CD4-positive, alpha-beta T cell treated with Interleukin-2 at 100 ng/mL for 4 hours (primary cell): ENCODE measurements at places on chromosomes 2 and 18.
A peak's percentile ranks its signal among the peaks of the same experiment; 100 is the strongest.

- no peak for DNase-seq
These were observed 333.9 kb downstream of the LPIN1 start for GRCh38 chr2:12080360-12080759.

DNA sequence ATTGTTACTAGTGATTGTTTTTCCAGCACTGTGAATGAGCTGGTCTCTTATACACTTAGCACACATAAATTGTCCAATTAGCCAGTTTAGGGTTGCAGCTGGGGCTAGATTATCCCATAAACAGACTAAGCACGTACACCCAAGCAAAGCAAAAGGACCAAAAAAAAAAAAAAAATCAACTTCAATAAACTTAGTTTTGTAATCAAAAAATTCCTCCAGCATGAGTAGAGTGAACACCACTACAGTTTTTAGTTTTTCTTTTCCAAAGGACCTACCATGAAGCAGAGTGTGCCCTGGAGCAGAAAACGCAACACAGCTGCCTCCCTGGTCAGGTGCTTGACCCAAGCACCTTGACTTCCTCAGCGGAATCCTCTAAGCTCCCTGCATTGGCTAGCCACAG, 249.4 kb upstream of the SLC14A2 start:
- no peak for DNase-seq

DNA sequence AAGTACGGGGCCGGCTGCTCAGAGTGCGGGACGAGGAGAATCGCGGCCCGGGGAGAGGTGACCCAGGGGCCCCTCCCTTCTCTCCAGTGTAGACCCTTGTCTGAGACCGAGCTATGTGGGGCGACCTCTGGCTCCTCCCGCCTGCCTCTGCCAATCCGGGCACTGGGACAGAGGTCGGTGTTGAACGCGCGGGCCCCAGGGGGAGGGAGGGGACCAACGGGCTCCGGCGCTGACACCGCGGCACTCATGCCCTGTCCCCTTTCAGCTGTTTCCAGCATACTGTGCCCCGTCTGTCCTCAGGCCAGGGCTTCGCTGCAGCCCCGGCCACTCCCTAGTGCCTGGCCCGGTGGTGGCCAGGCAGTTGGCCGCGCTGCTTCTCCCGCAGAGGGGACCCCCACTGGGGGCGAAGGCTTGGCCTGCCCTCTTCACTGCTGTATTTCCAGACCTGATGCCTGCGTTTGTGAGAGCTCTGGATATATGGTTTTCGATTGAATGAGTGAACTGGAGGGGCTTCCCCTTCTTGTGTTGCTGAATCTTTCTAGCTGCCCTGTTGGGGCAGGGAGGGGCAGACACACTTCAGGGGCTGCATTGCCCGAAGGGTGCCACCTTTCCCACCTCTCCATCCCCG, 809 bp downstream of the DBI start:
- DNase-seq, result peak; percentile 10

- DNase-seq, result no peak
These were observed 149.0 kb upstream of the HDAC4 start for GRCh38 chr2:239549711-239550255.

GRCh38 chr2:110865188-110865587, 132.8 kb downstream of the ACOXL start:
- DNase-seq, result peak; percentile 58

- no peak for DNase-seq
These were observed 117.8 kb downstream of the ATAD2B start for GRCh38 chr2:23809150-23809549.

- DNase-seq, result no peak
These were observed 970.6 kb upstream of the ACVR2A start for GRCh38 chr2:146874260-146874658.

DNA sequence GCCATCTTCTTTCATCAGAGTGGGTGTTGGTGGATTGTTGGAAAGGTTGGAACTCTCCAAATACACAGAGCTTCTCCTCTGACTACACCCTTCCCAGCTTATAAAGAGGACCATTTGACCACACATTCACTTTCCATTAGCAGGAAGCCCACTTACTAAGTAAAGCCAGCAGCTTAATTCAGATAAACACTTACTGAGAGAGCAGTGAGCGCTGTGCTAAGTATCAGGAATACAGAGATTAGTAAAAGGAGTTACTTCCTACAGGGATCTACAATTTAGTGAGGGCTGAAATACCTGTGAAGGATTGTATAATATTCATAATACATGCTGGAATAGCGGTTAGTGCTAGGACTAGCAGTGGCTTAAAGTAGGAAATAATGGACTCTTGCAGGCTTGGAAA, 343.0 kb downstream of the NYAP2 start:
- DNase-seq, result no peak

GRCh38 chr2:101386599-101387150, 628 bp downstream of the CREG2 start:
- no peak for DNase-seq
